IgD-negative memory B cell (primary cell): ENCODE measurements at places on chromosomes 5 and 9. TPM values are rescaled to one million over a fixed set of nuclear protein-coding genes. Genes with fewer than 3 reads are reported as not detected.

Gene HEMGN
- polyA plus RNA-seq: 0.44 TPM

Gene APBA1
- polyA plus RNA-seq: not detected

Gene GBGT1
- polyA plus RNA-seq: 1.7 TPM

Gene CAVIN4
- polyA plus RNA-seq: not detected

Gene LCNL1
- polyA plus RNA-seq: not detected

Gene ISL1
- polyA plus RNA-seq: not detected

Gene SPINK9
- not detected for polyA plus RNA-seq

Gene PCDHB10
- not detected for polyA plus RNA-seq

Gene PRLR
- not detected for polyA plus RNA-seq

Gene TAF1L
- not detected for polyA plus RNA-seq
